Mesothelial cell of epicardium (in vitro differentiated cells): ENCODE measurements at places on chromosomes 16 and 17. TPM values are rescaled to one million over a fixed set of nuclear protein-coding genes. Genes with fewer than 3 reads are reported as not detected.

DNA sequence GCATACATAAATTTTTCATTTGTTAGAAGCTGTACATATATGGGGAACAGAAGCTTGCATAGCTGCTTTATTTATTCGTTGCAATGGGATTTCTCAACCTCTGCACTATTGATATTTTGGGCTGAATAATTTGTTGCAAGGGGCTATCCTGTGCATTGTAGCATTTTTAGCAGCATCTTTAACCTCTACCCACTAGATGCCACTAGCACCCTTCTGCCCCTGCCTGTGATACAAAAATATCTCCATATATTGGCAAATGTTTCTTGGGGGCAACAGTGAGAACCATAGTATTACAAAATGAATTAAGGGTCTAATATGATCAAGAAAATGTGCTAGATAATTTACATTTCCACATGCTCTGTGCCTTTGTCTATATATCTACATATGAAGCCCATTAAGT, 1401.0 kb downstream of the CDH11 start:
- peaks cover 6% of the 10 kb centered on the region for H3K27me3 ChIP-seq
- no peak for DNase-seq
- no peak overlapping the region for H3K27ac ChIP-seq
- no peak overlapping the region for H3K4me3 ChIP-seq

DNA sequence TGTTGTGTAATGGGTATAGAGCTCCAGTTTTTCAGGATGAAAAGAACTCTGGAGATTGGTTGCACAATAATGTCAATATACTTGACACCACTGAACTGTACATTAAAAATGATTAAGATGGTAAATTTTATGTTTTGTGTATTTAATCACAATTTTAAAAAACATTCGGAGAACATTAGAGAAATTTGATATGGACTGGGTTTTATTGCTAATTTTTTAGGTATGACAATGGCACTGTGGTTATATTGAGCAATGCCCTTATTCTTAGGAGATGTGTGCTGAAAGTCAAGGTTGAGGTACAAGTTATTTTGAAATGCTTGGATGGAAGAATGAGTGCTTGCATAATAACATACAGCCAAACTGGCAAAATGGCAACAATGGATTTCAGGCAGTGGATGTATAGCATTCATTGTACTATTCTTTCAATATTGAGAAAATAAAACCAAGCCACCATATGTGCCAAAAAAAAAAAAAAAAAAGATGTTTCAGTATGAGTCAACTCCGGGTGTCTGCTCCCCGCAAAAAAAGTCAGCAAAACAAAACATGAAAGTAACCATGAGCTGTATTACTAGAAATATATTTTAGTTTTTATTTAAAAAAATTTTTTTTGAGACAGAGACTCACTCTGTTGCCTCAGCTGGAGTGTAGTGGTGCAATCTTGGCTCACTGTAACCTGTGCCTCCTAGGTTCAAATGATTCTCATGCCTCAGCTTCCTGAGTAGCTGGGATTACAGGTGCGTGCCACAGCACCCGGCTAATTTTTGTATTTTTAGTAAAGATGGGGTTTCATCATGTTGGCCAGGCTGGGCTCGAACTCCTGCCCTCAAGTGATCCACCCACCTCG, 19.8 kb downstream of the HOXB1 start:
- no peak for DNase-seq
- no peak overlapping the region for H3K27ac ChIP-seq
- H3K4me1 ChIP-seq, result peaks cover 42% of the 10 kb centered on the region

DNA sequence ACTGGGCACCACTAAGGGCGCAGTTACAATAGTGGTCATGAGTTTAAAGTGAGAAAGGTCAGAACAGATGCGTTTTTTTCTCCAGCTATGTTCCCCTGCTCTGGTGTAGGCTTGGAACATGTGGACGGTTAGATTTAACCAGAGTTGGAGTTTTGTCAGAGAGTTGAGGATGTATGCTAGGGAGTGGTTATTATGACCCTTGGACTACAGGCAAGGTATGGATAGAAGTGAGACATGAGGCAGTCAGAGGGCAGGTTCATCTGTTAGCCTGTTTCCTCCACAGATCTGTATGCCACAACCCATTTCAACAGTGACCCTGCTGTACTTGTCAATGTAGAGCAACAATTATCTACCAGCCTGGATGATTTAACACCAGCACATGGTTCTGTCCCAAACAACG, 22.6 kb downstream of the TPPP3 start:
- no peak overlapping the region for H3K4me3 ChIP-seq
- no peak for DNase-seq
- no peaks in the 10 kb centered on the region for H3K36me3 ChIP-seq
- H3K27ac ChIP-seq, result no peak overlapping the region

GRCh38 chr17:81994593-81995462, 17.4 kb downstream of the ASPSCR1 start:
- H3K4me1 ChIP-seq, result peaks cover 18% of the 10 kb centered on the region
- H3K4me3 ChIP-seq, result no peak overlapping the region
- H3K27me3 ChIP-seq, result no peaks in the 10 kb centered on the region
- H3K36me3 ChIP-seq, result peaks cover 12% of the 10 kb centered on the region
- no peak overlapping the region for H3K27ac ChIP-seq

DNA sequence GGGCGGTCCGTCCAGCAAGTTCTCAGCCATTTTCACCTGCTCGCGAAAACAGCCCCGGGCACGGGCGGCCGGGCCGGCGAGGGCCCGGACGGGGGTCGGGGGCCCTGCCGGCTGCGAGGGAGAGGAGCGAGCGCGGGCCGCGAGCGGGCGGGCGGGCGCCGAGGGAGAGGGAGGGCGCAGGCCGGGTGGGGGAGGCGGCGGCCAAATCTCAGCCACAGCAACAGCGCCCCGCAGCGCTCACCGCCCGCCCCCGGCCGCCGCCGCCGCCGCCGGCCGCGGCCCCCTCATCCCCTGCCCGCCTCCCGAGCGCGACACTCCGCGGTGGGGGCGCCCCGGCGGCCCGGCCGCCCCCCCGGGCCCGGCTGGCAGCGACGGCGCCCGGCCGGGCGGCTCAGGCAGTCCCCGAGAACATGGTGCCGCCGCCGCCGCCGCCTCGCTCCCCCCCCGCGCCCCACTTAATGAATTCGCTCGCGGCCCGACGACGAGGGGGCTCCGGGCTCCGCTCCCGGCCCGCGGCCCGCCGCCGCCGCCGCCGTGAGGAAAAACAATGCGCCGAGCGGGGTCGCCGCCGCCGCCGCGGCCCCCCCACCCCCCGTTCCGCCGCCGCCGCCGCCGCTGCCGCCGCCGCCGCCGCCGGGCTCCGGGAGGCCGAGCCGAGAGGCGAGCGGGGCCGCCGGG, 487 bp downstream of the CREBBP start:
- H3K27ac ChIP-seq, result no peak overlapping the region
- peaks cover 46% of the 10 kb centered on the region for H3K4me1 ChIP-seq
- DNase-seq, result peak; percentile 77
- peak overlapping the region; percentile 90 for H3K4me3 ChIP-seq
- H3K27me3 ChIP-seq, result no peaks in the 10 kb centered on the region
- no peaks in the 10 kb centered on the region for H3K36me3 ChIP-seq

DNA sequence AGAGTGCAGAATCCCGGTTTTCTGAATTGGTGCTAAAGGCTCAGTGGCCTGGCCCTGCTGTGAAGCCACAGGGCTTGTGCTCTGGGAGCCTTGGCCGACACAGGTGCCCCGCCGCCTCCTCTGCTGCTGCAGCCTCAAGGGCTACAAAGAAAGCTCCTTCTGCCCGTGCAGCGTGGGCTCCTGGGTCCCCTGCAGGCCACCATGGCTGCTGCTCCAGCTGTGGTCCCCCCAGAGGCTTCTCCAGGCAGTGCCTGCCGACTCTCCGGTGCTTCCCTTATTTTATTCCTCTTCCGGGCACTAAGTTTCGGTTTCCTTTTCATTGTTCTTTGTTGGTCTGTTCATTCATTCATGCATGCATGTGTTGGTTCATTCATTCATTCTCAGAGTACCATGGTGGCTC, 53.1 kb downstream of the CMIP start:
- H3K4me3 ChIP-seq, result no peak overlapping the region
- no peaks in the 10 kb centered on the region for H3K36me3 ChIP-seq
- no peak for DNase-seq
- H3K4me1 ChIP-seq, result peaks cover 43% of the 10 kb centered on the region

DNA sequence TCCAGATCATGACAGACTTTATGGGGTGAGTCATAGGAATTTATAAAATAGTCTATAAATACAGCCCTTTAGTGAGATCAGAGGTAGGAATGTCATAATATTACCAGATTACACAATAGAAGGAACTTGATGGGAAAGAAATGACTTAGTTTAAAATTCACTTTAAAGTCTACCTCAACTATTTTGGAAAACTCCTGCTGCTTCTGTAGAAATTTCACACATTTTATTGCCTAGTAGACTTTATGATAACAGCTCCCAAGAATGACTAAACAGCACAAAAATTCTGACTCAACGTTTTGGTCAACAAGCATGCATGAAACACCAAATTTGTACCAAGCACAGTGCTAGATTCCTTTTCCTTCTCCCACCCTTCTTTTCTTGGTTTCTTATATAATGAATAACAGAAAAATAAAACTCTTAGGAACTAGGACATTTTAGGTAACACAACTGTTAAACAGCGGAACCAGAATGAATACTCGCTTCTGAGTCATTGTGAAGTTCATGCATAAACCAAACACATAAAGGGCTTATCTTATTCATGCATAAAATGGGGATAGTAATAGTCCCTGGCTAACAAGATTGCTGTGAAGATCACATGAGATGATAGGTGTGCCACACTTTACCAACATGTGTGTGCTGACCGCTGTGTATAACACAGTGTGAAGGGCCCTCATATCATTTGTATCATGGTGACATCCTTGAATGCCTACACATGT, 243.9 kb downstream of the CDH8 start:
- H3K4me1 ChIP-seq, result peaks cover 17% of the 10 kb centered on the region
- peaks cover 2% of the 10 kb centered on the region for H3K36me3 ChIP-seq
- peak overlapping the region; percentile 68 for H3K27ac ChIP-seq
- no peak for DNase-seq
- no peak overlapping the region for H3K4me3 ChIP-seq
- H3K27me3 ChIP-seq, result no peaks in the 10 kb centered on the region

DNA sequence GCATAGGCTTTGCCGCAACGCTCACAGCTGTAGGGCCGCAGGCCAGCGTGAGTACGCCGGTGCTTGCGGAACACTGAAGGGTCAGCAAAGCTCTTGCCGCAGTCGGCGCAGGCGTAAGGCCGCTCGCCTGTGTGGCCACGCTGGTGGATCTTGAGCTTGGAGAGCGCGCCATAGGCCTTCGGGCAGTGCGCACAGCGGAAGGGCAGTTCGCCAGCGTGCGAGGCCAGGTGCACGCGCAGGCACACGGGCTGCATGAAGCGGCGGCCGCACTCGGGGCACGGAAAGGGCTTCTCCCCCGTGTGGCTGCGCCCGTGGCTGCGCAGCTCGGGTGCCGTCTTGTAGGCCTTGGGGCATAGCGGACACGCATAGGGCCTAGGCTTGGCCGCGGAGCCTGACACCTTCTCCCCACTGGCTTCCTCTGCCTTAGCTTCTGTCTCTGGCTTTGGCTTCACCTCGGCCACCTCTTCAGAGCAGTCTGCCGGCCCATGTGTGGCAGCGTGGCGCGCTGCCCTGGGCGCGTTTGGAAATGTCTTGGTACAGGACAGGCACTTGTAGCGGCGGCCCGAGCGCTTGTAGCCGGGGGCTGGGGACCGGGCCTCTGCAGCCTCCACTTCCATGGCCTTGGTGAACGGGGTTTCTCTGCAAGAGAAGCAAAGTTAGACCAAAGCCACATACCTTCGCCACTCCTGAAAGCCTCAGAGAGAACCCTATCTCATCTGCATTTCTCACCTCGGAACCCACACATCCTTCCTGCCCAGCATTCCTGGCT, 10.0 kb downstream of the ZNF668 start:
- H3K27me3 ChIP-seq, result no peaks in the 10 kb centered on the region
- H3K4me3 ChIP-seq, result no peak overlapping the region
- H3K4me1 ChIP-seq, result peaks cover 7% of the 10 kb centered on the region
- H3K27ac ChIP-seq, result no peak overlapping the region
- no peak for DNase-seq

The HCRT gene
- not detected in 3 replicates for total RNA-seq

The SLC12A3 gene
- not detected in 3 replicates for total RNA-seq

The ANKRD40CL gene
- total RNA-seq, result not detected in 3 replicates

The SULT1A4 gene
- total RNA-seq, result 2.0 to 3.2 TPM (median 2.6 TPM) in 3 replicates

The DPEP1 gene
- total RNA-seq, result 0.36 to 0.47 TPM (median 0.38 TPM) in 3 replicates

The MRPL27 gene
- 55.0 to 57.5 TPM (median 56.0 TPM) in 3 replicates for total RNA-seq

The WFIKKN1 gene
- 0.47 to 0.94 TPM (median 0.84 TPM) in 3 replicates for total RNA-seq

The PRSS33 gene
- not detected in 3 replicates for total RNA-seq

The HSD11B2 gene
- total RNA-seq, result 3.0 to 4.1 TPM (median 3.7 TPM) in 3 replicates

The CD19 gene
- not detected in 3 replicates for total RNA-seq
